ENCODE measurements at places on chromosomes 13 and 19. TPM values are rescaled to one million over a fixed set of nuclear protein-coding genes. Genes with fewer than 3 reads are reported as not detected.

- no peaks in the 10 kb centered on the region for H3K27me3 ChIP-seq
- H3K4me3 ChIP-seq: no peak overlapping the region
- DNase-seq: no peak
- H3K36me3 ChIP-seq: no peaks in the 10 kb centered on the region
Observed at GRCh38 chr13:21328201-21328600, 130.9 kb downstream of the ZDHHC20 start.

GRCh38 chr19:20612711-20613316 is 47.2 kb upstream of the ZNF737 start:
- H3K4me1 ChIP-seq: no peaks in the 10 kb centered on the region
- peak overlapping the region; percentile 19 for H3K4me3 ChIP-seq
- H3K36me3 ChIP-seq: no peaks in the 10 kb centered on the region
- no peaks in the 10 kb centered on the region for H3K27me3 ChIP-seq

- DNase-seq: no peak
- H3K27ac ChIP-seq: no peak overlapping the region
- H3K36me3 ChIP-seq: no peaks in the 10 kb centered on the region
Observed at GRCh38 chr19:977058-977464, 7.1 kb upstream of the WDR18 start.

- no peak overlapping the region for H3K27ac ChIP-seq
- H3K4me1 ChIP-seq: no peaks in the 10 kb centered on the region
- no peak overlapping the region for H3K4me3 ChIP-seq
- H3K36me3 ChIP-seq: no peaks in the 10 kb centered on the region
- no peaks in the 10 kb centered on the region for H3K27me3 ChIP-seq
Observed at GRCh38 chr13:79782541-79783205, 301.7 kb downstream of the NDFIP2 start.

GRCh38 chr13:38213314-38213713 is 136.3 kb upstream of the UFM1 start:
- H3K4me3 ChIP-seq: no peak overlapping the region
- no peak for DNase-seq
- H3K4me1 ChIP-seq: no peaks in the 10 kb centered on the region
- H3K36me3 ChIP-seq: no peaks in the 10 kb centered on the region
- no peaks in the 10 kb centered on the region for H3K27me3 ChIP-seq

DNA sequence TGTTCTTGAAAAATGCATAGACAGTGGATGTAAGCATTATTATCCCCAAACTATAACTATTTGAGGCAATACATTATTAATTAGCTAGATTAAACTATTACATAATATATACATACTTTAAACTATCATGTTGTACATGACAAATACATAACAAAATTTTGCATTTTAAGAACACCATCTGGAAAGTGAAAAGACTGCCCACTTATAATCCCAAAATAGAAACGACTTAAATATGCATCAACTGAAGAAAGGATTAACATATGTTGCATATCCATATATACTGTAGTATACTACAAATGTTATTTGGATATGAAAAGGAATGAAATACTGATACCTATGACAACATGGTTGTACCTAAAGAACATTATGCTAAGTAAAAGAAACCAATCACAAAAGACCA is 700.8 kb upstream of the SPRY2 start:
- H3K4me1 ChIP-seq: no peaks in the 10 kb centered on the region
- no peak overlapping the region for H3K27ac ChIP-seq
- no peaks in the 10 kb centered on the region for H3K27me3 ChIP-seq
- DNase-seq: no peak

GRCh38 chr13:40101708-40102359 is 446.4 kb downstream of the COG6 start:
- H3K27ac ChIP-seq: no peak overlapping the region
- H3K4me3 ChIP-seq: no peak overlapping the region
- no peaks in the 10 kb centered on the region for H3K27me3 ChIP-seq
- DNase-seq: no peak
- H3K36me3 ChIP-seq: no peaks in the 10 kb centered on the region

- H3K4me3 ChIP-seq: no peak overlapping the region
- H3K27me3 ChIP-seq: no peaks in the 10 kb centered on the region
- DNase-seq: no peak
- no peak overlapping the region for H3K27ac ChIP-seq
- no peaks in the 10 kb centered on the region for H3K4me1 ChIP-seq
- H3K36me3 ChIP-seq: peaks cover 20% of the 10 kb centered on the region
Observed at GRCh38 chr19:35736913-35737886, 5.1 kb downstream of the IGFLR1 start.

Gene ABCA7
- total RNA-seq: 3.8 TPM

Gene ERICH4
- not detected for total RNA-seq

Gene KLK8
- not detected for total RNA-seq

Measured in sigmoid colon (tissue), 7 donors.